Small intestine (tissue), 16 donors: ENCODE measurements at places on chromosomes 3 and 15. TPM values are rescaled to one million over a fixed set of nuclear protein-coding genes. Genes with fewer than 3 reads are reported as not detected.

- H3K27ac ChIP-seq: no peak overlapping the region
- H3K4me1 ChIP-seq: peaks cover 11% of the 10 kb centered on the region
- no peaks in the 10 kb centered on the region for H3K27me3 ChIP-seq
- H3K36me3 ChIP-seq: no peaks in the 10 kb centered on the region
- H3K4me3 ChIP-seq: no peak overlapping the region
Observed at GRCh38 chr3:4906107-4906621, 73.1 kb upstream of the BHLHE40 start.

PP2D1 gene
- polyA plus RNA-seq: 0.37 TPM

DNA sequence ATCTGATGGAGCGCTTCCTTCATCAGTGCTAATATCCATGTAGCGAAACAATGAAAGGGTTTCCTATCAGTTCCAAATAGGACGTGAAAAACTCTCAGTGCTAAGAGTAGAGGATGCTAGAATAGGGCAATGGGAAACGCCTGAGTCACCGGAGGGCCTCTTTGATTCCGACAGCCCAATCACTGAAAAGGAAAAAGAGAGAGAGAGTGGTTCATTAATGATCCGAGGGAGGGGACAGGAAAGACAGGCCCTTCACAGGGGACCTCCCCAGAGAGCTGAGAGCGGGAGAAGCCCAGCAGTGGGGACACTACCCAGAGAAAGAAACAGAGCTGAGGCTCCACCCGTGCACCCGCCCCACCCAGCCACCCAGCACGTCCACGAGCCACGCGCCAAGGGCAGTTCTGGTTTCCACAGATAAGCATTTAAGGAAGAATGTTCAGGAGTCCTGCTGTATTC lies 76.9 kb downstream of the RPN1 start:
- no peak for DNase-seq
- H3K4me3 ChIP-seq: no peak overlapping the region
- peaks cover 18% of the 10 kb centered on the region for H3K27me3 ChIP-seq
- no peaks in the 10 kb centered on the region for H3K36me3 ChIP-seq
- no peak overlapping the region for H3K27ac ChIP-seq

DNA sequence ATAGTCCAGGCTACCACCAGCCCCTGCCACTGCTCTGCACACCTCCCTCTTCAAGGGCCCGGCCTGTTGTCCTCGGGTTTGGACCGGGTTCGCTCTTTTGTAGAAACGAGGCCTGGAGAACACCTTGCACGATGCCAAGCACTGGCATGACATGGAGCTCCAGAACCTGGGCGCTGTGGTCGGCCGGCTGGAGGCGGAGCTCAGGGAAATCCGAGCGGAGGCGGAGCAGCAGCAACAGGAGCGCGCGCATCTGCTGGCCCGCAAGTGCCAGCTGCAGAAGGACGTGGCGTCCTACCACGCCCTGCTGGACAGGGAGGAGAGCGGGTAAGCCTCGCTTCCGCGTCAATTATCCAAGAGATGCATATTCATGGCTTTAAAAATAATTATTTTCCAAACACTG lies 72.4 kb downstream of the BFSP2 start:
- H3K4me1 ChIP-seq: no peaks in the 10 kb centered on the region
- peak; percentile 39 for DNase-seq
- H3K27me3 ChIP-seq: no peaks in the 10 kb centered on the region
- peaks cover 3% of the 10 kb centered on the region for H3K36me3 ChIP-seq
- no peak overlapping the region for H3K27ac ChIP-seq

TPRG1 gene
- 1.00 TPM for polyA plus RNA-seq

UNC13C gene
- under 0.01 TPM for polyA plus RNA-seq

- no peaks in the 10 kb centered on the region for H3K36me3 ChIP-seq
- H3K27me3 ChIP-seq: no peaks in the 10 kb centered on the region
- no peak overlapping the region for H3K27ac ChIP-seq
- no peak overlapping the region for H3K4me3 ChIP-seq
Observed at GRCh38 chr3:179973931-179974361, 62.8 kb downstream of the PEX5L start.

GRCh38 chr3:189320511-189320910 lies 148.7 kb downstream of the TPRG1 start:
- peaks cover 4% of the 10 kb centered on the region for H3K4me1 ChIP-seq
- H3K36me3 ChIP-seq: no peaks in the 10 kb centered on the region
- H3K27ac ChIP-seq: no peak overlapping the region
- no peak for DNase-seq

SLC22A14 gene
- 0.09 TPM for polyA plus RNA-seq

KLHL6 gene
- polyA plus RNA-seq: 0.22 TPM

DNA sequence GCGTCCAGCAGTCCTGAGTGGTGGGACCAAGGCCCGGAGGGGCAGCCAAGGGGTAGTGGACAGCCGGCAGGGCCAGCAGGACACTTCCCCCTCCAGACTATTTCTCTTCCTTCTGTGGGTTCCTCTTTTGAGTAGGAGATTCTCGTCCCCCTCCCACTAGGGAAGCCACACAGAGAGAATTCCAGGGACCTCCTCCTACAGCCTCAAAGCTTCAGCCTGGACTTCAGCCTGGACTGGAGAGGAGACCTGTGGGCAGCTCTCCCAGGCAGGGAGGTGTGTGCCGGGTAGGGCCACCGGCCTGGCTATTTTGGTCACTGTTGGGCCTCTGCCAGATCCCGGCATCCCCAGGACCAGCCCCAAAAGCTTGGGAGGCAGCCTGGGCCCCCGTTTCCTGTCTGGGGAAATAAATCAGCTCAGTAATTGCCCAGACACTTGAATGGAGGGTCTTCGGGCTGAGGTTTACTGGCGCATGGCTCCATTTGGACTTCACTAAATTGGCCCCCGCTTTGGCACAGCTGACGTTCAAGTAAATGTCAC lies 1.3 kb downstream of the SLC6A6 start:
- H3K27me3 ChIP-seq: no peaks in the 10 kb centered on the region
- peak overlapping the region; percentile 83 for H3K27ac ChIP-seq
- no peaks in the 10 kb centered on the region for H3K36me3 ChIP-seq
- peak overlapping the region; percentile 91 for H3K4me3 ChIP-seq
- DNase-seq: peak; percentile 65

GRCh38 chr3:182609575-182610156 lies 183.6 kb upstream of the ATP11B start:
- H3K4me1 ChIP-seq: no peaks in the 10 kb centered on the region
- H3K4me3 ChIP-seq: no peak overlapping the region
- peak; percentile 63 for DNase-seq
- no peaks in the 10 kb centered on the region for H3K36me3 ChIP-seq
- H3K27ac ChIP-seq: no peak overlapping the region
- no peaks in the 10 kb centered on the region for H3K27me3 ChIP-seq

DUOX2 gene
- 8.7 TPM for polyA plus RNA-seq

DNA sequence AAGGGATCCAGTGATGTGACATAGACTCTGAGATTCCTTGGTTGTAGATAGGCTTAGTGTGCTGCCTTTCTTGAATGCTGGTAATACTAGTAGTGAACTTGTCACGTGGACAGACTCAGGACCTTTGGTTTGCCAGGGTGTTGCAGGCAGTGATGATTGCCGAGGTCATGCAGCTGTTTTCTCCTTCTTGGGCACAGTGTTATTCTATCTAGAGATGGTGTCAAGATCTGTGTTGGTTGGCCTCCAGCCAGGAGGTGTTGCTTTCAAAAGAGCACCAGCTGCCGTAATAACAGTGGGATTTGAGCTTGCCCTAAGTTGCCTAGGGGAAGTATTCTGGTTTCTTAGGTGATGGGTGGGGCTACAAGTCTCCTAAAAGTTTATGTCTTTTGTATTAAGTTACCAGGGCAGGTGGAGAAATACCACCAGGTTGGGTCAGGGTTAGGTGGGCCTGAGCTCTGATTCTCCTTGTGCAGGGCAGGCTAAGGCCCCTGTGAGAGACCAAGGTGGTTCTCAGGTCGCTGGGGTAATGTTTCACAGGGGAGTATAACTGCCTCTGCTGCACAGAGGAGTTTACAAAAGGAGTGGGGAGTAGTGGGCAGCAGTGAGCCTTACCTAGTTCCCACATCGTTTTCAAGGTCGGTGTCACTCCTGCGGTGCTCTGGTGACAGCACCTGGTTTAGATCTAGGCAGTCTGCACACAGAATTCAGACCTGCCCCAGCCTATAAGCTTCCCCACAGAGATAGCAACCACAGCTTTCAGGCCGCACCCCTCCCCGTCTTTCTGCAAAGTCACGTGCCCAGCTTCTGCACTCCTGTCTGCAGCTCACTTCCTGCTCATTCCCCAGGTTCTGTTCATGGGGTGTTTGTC lies 350.3 kb downstream of the DOCK3 start:
- H3K4me3 ChIP-seq: no peak overlapping the region

NSUN3 gene
- polyA plus RNA-seq: 4.9 TPM

BLM gene
- 4.7 TPM for polyA plus RNA-seq

- no peaks in the 10 kb centered on the region for H3K27me3 ChIP-seq
- DNase-seq: no peak
- no peak overlapping the region for H3K4me3 ChIP-seq
- H3K36me3 ChIP-seq: no peaks in the 10 kb centered on the region
- H3K27ac ChIP-seq: no peak overlapping the region
Observed at GRCh38 chr3:7695049-7695448, 806.6 kb upstream of the LMCD1 start.

GRCh38 chr15:34055868-34056595 lies 17.0 kb upstream of the AVEN start:
- H3K4me3 ChIP-seq: no peak overlapping the region
- H3K36me3 ChIP-seq: no peaks in the 10 kb centered on the region
- no peaks in the 10 kb centered on the region for H3K27me3 ChIP-seq
- DNase-seq: no peak

DNA sequence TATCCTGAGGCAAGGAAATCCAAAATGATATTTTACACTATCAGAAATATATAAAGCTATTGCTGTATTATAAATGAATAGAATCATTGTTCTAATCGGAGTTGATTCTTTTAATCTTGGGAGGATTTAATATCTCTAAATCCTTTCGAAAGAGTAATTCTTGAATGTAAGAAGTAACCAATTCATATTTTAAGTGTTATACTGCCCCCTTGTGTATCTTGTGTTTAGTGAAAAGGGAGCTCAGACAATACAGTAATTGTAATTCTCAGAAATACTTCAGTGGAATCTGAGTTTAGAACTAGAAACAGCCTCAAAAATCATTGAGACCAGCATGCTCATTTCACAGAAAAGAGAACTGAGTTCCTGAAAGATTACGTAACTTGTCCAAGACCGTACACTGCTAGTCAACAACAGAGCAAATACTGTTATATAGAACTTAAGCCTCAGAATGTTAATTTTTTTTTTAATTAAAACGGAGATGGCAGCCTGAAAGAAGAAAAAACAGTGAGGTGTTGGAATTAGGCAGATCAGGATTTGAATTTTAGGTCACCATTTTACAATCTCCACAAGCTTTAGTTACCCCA lies 42.9 kb downstream of the PLCH1 start:
- H3K27ac ChIP-seq: no peak overlapping the region
- H3K36me3 ChIP-seq: no peaks in the 10 kb centered on the region
- peak; percentile 63 for DNase-seq
- no peak overlapping the region for H3K4me3 ChIP-seq

DNA sequence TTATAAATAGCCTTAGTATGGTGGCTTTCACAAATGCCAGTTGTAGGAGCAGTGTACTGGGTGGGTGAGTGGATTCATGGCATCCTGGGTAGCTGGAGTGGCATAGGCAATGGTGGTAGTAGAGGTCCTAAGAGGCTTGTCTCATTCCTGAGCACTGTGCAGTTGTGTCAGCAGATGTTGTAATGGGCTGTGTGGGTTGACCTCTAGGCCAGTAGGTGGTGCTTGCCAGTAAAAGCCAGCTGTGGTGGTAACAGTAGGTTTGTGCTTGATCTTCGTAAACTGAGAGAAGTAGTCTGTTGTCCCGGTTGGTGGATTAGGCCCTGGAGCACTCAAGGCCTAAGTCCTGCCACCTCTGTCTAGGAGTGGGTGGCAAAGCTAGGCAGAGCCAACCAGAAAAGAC lies 149.7 kb upstream of the SUCLG2 start:
- no peaks in the 10 kb centered on the region for H3K4me1 ChIP-seq
- no peak for DNase-seq
- no peaks in the 10 kb centered on the region for H3K27me3 ChIP-seq
- H3K27ac ChIP-seq: no peak overlapping the region

DNA sequence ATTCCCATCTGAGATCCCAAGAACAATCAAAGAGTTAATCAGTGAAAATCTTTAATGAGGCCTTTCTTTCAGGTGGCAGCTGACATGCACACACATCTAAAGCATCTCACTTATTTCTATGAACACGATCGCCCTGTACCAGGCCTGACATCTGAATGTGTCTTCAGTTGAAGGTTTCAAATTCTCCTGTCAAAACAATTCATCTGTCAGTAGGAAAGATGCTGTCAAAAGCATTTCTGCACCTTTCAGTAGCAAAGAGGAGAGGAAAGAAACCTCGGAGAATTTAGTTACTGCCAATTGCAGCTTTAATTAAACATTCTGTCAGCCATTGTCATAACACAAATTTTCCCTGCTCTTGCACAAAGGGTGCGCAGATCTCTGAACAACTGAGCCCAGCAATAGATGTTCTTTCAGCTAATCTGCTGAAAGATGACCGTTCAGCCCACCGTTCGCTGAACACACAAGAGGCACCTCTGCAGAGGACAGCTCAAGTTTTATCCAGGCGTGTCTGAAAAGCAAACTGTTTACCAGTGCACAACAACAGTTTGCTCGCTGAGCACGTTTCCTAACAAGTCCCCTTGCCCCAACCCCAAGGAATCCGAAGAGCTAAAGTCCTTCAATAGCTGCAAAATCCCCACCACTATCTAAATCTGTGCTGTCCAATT lies 34.1 kb downstream of the LRIG1 start:
- peaks cover 36% of the 10 kb centered on the region for H3K4me1 ChIP-seq
- no peak overlapping the region for H3K27ac ChIP-seq
- no peak for DNase-seq
- no peak overlapping the region for H3K4me3 ChIP-seq
- no peaks in the 10 kb centered on the region for H3K27me3 ChIP-seq
